ENCODE measurements at places on chromosomes 1 and 21.

GRCh38 chr1:91541918-91542533 is 41.4 kb downstream of the CDC7 start:
- no peak for DNase-seq

- DNase-seq = no peak
Measured at GRCh38 chr1:205481629-205482151, 22.8 kb upstream of the CDK18 start.

- no peak for DNase-seq
Measured at GRCh38 chr1:161728376-161729226, 7.3 kb downstream of the FCRLB start.

DNA sequence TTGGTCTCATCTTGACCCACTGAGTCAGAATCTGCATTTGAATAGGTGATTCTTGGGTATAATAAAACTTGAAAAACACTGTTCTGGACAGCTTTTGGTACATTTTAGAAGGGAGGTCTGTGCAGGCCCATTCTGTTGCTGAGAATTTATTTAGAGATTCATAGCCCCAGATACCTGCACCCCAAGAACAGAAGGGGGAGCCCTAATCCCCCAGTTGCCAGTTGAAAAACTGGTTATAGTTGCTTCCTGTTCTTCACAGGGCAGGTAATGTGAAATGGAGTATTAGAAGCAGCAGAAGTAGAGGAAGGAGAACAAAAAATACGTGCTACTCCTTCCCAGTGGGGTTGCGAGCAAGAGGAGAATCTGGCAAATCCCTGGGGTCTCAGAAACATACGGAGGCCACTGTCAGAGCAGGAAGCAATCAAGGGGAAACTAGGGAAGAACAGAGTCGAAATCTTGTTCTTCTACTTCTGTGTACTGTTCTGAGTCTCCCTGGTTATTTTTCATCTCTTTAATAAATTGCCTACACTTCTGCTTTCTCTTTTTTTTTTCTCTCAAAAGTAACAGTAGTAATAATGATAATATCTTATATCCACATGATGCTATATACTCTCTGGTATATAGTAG is 4.6 kb upstream of the CLCA2 start:
- DNase-seq = peak; percentile 4

DNA sequence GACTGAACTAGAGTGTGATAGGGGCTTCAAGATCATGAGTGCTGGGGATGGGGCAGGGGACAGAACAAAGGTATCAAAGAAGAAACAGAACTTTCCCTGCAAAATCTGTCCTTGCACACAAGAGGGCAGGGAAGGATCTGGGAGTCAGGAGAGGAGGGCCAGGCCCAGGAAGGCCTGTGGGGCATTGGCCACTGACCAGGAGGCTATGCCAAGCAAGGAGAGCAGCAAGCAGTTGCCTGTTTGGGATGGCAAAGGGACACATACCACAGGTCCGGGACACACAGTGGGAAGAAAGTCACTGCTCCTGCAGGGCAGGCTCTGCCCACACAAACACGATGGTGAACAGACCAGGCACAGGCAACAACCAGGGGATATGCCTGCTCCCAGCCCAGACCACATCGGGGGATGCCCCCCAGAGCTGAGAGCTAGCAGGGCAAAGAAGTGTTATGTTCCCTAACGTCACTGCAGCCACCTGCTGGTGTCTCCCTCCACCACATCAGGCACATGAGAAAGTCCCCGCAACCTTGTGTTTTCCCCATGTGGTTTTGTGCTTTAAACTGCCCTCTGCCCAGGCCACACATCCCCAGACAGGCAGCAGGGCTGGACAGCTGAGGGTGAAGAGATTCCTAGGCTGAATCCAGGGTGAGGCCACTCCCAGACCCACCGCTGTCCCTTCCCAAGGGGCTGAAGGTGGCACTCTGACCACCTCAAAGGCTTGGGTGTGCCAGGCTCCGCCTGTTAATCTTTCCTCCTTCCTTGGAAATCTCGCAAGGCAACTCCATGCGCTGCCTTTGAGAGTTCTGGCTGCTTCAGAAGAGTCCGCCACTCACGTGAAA is 53.6 kb downstream of the KIF21B start:
- DNase-seq = no peak

GRCh38 chr1:34479731-34480130 is 275.1 kb upstream of the GJB5 start:
- no peak for DNase-seq

DNA sequence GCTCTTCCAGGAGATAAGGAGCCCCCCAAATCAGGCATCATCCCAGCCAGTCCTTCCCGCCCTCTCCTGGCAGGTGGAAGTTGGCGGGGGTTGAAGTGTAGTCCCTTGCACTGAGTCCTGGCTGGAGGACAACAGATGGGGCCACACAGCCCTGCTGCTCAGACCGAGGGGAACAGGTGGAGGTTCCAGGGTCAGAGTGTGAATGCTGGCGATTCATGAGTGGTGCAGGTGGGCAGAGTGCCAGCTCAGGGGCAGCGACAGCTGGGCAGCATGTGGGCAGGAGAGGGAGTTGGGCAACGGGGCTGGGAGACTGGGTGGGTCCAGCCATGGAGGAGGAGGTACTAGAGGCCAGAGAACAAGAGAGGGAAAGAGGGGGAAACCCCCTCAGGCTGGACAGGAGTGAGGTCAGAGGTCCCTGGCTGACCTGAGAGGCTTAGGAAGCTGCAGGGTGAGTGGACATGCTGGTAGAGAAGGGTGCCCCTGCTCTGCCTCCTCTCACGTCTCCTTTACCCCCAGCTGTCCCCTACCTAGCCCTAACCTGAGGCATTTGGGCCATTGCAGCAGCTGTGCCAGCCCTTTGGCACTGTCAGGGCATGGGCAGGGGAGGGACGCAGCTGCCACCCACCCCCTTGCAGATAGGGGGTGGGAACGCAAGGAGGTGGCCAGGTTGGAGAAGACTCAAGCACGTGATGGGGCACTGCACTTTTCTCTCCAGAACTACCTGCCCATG is 11.3 kb upstream of the ADORA1 start:
- DNase-seq = no peak

DNA sequence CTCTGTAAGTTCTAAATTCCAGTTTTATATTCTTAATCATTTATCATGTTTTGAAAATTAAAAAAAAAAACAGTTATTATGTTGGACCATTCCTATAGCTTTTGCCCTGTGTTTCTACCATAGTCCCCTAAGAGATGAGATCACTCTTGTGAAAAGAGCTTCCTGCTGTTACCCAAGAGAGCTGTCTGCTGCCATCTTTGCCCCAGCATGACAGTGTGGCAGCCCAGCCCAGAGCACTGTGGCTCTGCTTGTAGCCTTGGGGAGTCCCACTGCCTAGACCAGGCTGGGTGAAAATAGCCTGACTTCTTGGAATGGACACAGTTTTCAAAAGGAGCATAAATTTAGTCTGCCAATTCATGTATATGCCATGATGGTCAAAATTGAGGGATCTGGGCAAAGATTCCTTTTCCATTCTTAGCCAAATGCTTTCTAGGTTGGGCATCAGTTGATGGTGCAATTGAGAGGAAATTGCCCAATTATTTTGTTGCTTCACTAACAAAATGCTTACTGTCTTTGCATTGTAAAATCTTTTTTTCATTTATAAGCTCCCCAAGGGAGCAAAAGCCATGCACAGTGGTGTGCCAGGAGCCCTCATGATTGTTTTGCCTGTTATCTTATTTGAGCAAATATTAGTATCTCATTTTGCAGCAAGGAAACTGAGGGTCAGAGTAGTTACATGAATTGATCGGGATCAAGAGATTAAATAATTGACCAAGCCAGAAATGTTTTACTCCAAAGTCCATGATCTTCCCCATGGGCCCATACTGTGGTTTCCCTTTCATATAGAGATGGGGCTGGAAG is 72.8 kb downstream of the ETS2 start:
- DNase-seq = no peak

DNA sequence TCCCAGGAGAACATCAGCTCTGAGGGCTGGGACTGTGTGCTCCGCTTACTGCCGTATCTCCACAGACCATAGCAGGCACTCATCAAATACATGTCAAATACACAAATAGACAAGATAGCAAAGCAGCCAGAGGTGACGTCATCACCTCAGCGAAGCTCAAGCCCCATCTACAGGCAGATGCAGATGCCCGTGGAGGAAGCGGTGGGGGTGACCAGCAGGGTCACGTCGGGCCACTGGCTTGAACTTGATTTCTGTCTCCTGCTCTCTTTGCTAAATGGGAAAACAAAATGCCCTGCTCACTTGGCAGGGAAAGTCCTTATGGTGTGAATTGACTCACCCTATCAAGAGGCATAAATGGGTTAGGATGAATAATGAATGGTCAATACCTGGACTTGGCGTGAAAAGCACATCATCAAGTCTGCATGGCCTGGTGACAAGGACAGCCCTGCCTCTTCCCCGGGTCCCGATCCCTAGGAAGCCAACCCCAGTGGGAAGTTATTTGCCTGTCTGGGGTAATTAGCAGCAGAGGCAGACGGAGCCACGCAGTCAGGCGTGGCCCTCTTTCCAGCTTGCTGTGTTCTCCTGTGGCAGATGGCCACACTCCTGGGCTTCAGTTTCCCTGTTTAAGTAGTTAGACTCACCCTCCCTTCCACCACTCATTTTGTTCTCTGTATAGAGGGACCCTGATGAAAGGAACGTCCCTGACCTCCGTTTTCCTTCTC is 536.0 kb downstream of the NPHP4 start:
- no peak for DNase-seq

DNA sequence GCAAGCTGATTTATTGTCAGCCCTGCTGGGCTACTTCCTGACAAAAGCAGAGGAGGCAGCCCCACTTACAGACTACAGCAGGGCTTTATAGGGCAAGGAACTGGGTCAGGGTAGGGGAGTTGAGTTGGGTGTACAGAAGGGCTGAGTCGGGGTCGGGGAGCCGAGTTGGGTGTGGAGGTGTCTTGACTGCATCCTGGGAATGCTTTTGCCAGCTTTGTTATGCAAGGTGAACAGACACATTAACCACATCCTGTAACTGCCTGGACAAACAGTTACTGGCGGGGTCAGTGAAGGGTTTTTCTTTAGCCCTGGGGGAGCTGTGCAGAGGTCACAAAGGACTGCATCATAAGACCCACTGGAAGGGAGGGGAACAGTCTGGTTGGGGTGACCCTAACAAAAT is 39.1 kb upstream of the GBP5 start:
- DNase-seq = peak; percentile 18

DNA sequence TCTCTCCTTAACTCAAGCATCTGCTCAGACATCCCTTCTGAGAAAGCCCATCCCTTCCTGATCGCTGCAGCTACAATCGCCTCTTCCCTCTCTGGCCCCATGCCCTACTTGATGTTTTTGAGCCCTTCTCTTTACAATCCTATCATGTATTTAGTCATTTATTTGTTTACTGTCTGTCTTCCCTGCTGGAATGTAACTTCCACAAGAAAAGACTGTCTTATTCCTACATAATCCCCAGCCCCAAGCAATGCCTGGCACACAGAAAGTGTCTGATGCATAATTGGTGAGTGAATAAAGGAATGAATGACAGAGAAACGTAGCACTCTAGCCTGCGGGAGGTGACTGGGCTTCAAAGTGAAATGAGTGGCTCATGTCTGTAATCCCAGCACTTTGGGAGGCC is 25.4 kb downstream of the ECE1 start:
- DNase-seq = no peak

GRCh38 chr1:6966326-6966725 is 181.1 kb downstream of the CAMTA1 start:
- DNase-seq = no peak

- DNase-seq = peak; percentile 30
Measured at GRCh38 chr1:151457911-151458801, 1.1 kb downstream of the POGZ start.

DNA sequence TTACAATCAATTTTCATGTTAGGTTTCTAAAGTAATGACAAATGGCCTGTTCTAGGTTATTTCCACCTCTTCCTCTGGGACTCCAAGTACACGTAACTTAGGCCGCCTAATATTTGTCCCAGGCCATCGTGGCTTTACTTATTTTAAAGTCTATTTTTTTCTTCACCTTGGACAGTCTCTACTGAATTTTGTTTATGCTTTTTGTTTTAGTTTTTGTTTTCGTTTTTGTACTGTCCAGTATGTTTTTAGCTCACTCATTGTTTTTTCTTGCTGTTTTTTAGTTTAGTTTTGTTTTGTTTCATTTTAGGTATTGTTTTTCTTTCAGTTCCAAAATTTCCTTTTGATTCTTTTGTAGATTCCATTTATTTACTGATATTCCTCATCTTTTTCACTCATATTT is 187.7 kb upstream of the RNPC3 start:
- DNase-seq = no peak

- DNase-seq = peak; percentile 4
Measured at GRCh38 chr1:31335007-31335406, 37.9 kb downstream of the FABP3 start.

GRCh38 chr21:14877581-14878228 is 187.1 kb downstream of the NRIP1 start:
- peak; percentile 69 for DNase-seq

GRCh38 chr1:158972841-158973240 is 36.9 kb upstream of the IFI16 start:
- DNase-seq = no peak

DNA sequence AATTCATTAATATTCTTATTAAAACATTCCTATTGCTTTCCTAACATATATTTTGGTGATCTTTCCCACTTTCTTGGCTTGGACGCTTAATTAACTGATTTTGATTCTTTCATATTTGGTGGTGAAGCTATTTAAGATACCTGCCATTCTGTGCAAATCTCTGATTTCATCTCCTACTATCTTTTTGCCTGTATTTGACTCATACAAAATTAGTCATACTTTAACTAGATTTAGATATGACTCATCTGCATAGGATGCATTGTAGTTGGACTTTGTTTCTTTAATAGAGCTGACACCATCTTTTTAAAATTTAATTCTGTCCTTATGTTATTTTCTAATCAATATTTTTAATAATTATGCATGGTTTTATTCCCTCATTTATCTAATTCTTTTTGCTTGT is 93.8 kb upstream of the PLPPR4 start:
- DNase-seq = peak; percentile 54

DNA sequence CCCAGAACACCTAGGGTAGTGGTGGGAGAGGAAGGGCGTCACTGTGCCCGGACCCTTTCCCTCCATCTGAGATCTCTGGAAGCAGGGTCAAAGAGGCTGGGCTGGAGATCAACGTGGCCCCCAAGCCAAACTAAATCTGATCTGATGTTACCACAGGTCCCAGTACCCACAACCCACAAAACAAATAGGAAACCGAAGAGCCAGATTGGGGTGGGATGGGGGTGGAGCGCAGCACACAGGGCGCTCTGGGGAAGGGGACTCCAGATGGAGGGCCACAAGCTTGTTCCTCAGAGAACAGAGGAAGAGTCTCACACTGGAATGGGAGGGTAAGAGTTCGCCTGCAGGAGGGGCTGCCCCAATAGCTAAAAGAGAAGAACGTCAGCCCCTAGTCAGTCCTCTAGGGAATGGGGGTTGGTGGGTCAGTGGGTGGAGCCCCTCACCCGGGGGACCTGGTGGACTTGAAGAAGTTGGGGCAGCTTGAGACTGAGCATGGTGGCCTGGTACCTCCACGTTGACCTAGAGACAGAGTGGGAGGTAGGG is 1.5 kb downstream of the PAQR6 start:
- no peak for DNase-seq

Measured in kidney glomerular epithelial cell (primary cell).